ENCODE measurements at places on chromosomes 4 and X.

DNA sequence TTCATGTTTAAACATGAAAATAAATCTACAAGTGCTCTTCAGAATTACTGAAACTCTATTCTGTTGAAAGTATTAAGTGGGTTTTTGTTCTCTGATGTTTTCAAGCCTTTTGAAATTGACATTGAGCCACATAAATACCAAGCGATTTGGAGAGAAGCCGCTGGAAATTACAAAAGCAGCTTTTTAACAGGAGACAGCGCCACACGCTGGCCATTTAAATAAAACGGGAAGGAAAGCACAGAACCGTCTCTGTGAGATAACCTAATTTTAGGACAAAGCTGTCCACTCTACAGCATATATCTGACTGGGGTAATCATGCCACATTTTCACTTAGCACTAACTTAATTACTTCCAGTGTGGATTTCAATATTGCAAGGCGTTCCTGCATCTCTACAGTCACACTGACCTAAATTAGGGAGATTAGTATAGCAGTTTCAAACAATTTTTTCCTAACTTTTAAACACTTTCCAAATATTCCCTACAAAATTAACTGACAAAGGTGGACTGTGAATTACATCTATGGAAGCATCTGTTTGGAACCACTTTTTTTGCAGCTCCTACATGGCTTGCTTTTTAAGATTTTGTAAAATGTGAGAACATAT is 6.8 kb upstream of the ANOS1 start:
- no peak for DNase-seq

DNA sequence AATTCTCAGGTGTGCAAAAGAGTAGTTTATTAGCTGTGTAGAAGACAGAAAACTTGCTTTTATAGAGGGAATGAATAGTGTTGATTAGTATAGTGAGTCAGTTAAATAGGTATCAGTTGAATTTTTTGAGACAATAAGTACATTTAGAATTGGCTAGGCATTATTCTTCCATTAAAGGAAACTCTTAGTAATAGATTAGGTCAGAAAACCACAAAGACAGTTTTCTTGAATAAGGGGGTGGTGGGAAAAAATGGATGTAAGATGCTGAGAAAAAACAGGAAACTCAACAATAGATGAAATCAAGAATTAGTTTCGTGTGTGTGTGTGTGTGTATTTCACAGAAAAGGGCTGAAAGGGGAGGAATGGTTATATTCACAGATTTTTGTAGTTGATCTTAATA is 16.8 kb downstream of the CD38 start:
- peak; percentile 6 for DNase-seq

DNA sequence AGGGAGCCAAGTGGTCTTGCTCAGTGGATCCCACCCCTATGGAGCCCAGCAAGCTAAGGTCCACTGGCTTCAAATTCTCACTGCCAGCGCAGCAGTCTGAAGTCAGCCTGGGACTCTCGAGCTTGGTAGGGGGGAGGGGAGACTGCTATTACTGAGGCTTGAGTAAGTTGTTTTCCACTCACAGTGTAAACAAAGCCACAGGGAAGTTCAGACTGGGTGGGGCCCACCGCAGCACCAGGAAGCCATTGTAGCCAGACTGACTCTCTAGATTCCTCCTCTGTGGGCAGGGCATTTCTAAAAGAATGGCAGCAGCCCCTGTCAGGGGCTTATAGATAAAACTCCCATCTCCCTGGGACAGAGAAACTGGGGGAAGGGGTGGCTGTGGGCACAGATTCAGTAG is 721.0 kb upstream of the NDST4 start:
- no peak for DNase-seq

DNA sequence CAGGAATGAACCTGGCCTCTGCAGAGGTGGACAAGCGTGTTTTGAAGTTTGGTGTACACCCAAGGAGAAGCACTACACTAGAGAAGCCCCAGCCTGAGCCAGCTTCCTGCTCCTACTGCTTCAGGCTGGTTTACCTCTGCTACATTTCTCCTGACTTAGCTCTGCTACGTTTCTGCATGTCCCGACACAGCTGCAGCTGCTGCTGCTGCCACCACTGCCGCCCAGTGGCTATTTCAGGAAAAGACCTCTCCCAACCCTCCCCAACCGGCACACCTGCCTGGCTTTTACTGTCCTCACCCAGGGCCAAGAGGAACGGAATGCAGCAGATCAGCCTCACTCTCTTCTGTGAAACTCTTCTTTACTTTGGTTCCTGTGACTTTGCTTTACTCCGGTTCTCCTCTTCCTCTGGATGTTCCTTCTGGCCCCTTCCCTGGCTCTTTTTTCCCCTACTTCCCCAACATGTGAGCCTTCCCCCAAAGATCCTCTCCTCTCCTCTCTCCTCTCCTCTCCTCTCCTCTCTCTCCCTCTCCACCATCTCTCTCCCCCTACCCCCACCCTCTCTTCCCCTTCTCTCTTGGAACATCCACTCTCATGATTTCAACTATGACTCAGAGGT is 3.1 kb upstream of the P2RY4 start:
- no peak for DNase-seq

GRCh38 chr4:183906739-183907651 is 1.9 kb downstream of the STOX2 start:
- DNase-seq, result no peak

DNA sequence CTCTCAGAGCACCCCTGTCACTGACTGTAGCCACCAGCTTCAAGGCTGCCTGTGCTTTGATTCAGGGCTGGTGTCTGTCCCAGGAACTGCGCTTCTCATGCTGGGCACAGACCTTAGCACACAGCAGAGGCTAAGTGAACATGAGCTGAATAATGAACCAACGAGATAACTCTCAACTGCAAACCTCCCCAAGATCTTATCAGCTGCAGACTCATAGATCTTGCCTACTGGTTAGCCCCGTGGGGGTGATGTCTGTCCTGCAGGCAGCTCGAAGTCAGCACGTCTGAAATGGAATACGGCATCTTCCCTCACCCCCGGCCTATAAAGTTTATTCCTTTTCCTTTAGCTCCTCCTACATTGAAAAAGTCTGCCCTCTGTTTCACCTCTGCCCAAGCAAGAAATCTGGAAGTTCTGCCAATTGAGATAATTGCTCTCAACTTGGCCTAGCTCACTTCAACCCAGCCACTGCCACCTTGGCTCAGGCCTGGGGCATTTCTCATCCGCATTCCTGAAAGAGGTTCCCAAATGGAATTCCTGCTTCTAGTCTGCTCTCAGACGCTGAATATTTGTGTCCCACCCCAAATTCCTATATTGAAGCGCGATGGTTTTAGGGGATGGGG is 73.7 kb downstream of the GATB start:
- DNase-seq, result no peak

GRCh38 chr4:141503260-141503659 is 133.1 kb upstream of the IL15 start:
- no peak for DNase-seq

GRCh38 chr4:10977534-10977933 is 293.0 kb upstream of the CLNK start:
- DNase-seq, result no peak

DNA sequence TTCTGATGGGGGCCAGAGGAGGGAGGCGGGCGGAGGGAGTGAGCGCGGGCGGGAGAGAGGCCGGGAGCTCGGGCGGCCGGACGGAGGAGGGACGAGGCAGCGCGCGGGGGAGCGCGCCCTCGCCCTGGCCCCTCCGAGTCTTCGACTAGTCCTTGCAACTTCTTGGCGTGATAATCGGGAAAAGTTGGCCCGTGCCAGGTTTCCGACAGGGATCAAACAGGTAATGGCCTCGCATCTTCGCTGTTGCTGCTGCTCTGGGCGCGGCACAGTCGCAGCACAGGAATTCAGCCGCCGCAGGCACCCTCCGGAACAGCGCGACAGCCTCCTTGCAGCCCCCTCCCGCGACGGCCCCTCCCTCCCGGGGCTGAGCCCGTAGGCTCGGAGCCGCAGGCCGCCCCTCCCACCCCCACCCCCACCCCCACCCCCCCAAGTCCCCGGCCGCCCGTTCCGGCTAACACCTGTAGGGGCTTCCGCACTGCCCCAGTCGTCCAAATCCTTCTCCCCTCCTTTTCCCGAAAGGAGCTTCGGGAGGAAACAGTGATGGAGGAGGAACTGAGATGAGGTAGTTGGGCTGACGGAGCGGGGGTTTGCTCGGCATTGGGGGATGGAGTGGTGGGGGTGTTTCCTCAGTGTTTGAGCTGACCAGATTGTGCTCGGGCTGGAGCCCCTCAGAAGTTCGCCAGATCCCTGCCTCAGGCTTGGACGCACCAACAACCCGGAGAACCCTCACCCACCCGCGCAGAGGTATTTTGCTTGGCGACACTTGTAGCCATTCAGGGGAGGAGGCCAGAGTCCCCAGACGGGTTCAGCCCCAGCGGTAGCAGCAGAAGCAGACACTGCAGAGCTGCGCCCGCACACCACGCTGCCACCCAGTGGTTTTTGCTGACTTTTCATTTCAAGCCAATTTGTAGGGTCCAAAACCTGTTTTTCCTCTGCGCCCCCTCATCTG is at the start of gene FGF13:
Gene FGF13, minus strand, starts transcription at position 319 of the 949 bp plus-strand sequence. CDS start 714 bp downstream, outside the sequence.
- DNase-seq, result no peak

DNA sequence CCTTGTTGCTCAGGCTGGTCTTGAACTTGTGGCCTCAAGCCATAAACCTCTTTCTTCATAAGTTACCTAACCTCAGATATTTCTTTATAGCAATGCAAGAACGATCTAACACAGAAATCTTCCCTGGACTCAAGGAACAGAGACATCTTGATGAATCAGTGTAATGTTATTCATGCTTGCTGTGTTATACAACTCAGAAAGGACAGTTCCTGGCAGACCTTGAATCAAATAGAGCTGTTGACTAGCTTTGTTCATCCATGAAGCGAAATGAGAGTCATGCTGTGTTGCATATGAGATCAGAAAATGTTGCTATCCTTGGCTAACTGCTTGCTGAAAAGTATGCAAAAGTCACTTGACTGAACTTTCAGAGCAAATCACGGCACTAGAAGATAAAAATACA is 72.6 kb upstream of the ARHGAP24 start:
- DNase-seq, result no peak

DNA sequence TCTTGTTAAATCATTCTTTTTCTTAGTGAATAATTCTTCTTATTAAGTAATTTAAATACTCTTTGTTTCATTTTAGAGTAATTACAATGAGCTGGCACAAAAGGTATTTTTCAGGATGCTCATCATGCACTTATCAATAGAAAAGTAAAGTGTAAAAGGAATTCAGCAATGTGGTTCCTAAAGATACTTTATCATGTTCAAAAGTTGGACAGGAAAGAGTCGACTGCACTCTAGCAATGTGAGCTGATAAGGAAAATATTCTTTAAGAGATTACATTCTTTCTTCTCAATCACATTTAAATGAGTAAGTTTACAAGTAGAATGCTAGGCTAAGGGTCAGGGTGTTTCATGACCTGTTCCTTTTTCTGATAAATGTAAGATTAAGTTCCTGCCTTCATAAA is 609.5 kb upstream of the FAM241A start:
- no peak for DNase-seq

GRCh38 chrX:131633285-131633917 is 89.5 kb downstream of the OR13H1 start:
- no peak for DNase-seq

DNA sequence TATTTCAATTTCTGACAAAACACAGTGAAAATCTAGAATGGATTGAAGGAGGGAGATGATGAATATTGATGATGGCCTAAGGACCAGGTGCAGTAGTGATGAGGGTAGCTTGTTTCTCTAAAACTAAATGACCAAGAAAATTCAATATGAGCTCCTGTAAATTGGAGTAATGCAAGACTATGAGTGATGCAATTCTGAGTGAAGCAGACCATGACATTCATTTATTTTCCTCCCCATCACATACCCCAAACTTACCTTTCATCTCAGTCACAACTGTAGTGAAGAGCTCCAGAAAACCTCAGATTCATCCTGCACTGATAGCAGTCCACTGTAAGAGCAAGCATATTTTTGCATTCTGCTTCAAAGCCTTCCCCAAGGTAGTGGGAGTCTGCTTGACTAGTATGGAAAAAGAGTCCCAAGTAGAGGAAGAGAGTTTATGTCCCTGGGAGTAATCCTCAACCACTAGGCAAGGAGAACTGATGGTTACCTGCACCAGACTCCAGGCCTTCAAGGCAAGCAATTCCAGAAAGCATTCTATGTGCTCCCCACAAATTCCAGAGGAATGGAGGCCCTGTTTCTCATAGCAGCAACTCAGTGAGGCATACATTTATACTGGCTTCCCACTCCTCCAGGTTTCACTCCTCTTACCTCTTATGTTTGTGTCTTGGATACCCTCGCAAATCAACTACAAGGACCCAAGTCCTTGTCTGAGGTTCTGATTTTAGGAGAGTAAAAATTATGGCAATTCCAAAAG is 47.2 kb downstream of the CXCL1 start:
- no peak for DNase-seq

DNA sequence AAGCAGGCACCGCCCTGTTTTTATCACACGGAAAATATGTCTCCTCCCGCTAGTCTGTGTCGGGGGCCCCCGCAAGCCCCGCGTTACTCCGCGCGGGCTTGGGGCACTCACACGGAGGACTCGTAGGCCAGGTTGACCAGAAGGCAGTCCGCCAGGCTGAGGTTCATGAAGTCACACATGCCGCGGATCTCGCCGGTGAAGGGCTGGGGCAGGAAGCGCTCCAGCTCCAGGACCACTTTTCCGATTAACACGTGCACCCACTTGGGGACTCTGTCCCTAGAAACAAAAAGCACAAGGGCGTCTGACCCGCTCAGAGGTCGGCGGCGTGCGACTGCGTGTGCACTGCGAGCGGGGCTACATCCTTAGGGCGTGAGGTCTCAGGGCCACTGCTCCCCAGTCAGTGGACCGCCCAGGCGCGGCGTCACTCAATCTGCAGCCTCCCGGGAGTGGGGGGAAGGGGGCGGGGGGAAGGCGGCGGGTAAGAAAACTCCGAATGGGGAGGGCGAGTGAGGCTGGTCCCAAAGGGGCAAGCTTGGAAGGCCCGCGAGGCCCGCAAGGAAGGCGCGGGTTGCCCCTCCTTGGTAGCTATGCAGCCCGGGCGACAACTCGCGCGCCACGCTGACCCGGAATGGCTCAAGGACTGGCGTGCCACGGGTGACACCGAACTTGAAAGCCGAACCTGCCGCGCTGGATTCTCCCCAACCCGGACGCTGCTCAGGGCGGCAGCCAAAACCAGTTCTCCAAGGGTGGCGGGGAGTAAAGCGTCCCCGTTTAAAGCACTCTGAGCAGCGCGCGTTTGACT is 722 bp downstream of the NAAA start:
- peak; percentile 88 for DNase-seq

GRCh38 chr4:16391196-16391595 is 164.9 kb upstream of the TAPT1 start:
- no peak for DNase-seq
